Neuronal stem cell (in vitro differentiated cells): ENCODE measurements at places on chromosomes 3 and 15.
A peak's percentile ranks its signal among the peaks of the same experiment; 100 is the strongest.

DNA sequence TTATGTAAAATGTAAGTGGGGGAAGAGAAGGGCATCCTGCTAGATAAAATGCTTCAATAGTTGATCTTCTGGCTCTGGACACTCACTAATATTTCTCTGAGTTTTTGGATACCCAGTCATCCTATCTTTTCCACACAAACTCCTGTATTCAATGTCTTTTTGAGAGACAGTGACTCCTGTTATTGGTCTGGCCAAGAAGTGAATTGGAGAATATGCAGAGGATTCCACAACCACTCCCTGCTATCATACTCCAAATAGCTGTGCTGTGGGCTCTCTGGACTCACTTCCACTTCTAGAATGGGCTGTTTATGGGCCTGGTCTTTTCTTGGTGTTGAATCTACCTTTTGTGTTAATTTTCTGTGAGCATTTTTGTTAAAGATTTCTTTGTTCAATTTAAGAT is 376.8 kb downstream of the NLGN1 start:
- DNase-seq = no peak

GRCh38 chr15:90711418-90711824 is 5.7 kb upstream of the BLM start:
- no peak for DNase-seq

GRCh38 chr3:29314727-29315088 is 33.8 kb downstream of the RBMS3 start:
- no peak for DNase-seq

DNA sequence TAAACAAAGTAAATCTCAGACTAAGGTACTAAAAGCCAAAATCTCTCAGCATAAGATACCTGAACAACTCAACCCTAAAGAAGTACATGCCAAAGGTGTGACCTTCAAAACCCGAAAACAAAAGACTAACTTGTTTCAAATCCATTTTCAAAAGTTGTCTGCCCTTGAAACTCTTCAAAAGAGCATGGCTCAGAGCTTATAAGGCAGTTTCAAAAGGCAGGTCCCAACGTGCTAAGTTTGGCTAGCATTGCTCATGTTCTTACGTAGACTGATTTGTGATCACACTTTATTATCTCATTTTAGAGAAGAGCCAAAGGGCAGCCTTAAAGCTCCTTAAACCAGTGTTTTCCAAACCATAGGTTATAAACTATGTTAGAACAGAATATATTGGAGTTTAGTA is 112.2 kb downstream of the FEZF2 start:
- DNase-seq = no peak

GRCh38 chr15:45431511-45431910 is 53.2 kb upstream of the GATM start:
- no peak for DNase-seq

- DNase-seq = no peak
Measured at GRCh38 chr3:16770792-16771191, 114.0 kb upstream of the PLCL2 start.

DNA sequence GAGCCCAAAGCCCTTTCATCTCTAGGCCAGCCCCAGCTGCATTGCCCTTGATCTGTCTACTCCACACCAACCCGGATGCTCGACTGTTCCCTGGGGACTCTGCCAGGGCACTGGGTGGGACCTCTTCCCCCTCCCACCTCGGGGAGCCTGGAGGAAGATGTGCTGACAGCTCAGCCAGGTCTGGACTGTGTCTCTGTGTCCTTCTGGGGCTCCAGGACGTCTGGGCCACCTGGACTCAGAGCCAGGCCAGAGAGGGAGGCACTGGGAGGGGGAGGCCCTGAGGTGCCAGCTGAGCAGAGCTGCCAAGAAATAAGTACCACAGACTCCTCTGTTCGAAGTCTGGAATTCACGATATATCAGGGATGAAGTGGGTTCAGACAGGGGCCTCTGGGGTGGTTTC is 5.8 kb upstream of the HCN4 start:
- DNase-seq = no peak

DNA sequence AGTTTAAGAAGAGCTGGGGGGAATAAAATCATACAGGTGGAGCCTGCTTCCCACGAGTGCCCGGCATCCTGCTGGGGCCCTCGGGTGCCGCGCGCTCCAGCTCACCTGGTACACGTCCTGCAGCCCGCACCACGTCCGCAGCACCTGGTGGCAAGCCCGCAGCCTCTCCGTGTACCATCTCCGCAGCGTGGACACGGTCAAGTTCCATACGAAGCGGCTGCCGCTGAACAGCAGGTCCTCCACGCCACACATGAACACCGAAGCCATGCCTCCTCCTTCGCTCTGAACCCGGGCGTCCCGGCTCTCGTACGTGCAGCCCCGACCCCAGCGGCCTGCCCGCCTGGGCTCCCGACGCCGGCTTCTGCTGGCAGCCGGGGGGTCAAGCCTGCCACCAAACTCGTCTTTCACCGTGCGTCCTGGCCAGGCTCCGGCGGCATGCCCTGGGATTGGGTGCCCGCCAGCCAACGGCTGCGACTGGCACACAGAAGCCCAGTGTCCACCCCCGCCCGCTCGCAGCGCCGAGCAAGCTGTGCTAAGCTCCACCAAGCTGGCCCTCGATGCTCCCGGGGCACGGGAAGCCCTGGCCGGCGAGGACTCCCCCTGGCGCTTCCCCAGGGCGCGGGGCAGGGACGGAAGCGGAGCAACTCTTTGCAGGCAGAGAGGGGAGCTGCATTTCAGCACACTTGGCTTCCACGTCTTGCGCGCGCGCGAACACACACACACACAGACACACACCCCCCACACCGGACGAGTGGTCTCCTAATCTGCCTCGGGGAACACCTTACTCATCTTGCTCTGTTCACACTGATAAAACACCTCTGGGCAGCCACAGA is at the start of gene FRMD4B:
TSS of gene FRMD4B (minus strand) at position 366 of the 833 bp plus-strand sequence. CDS start at position 267, 99 bp downstream.
- no peak for DNase-seq

DNA sequence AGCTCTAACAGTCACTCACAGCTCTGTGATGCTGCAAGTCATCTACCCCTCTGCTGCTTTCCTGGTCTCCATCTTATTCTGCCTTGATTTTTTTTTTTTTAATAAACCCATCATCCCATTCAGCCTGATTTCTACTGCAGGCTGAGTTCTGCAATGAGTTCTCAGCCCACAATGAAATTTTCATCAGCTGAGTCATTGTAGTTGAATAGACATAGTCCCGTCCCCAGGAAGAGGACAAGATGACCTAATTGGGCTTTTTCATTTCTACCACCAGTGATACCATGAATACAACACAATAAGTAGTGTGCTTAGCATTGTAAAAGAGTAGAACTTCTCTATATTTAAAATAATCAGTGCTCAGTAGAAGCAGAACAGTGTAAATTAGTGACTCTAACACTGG is 59.3 kb downstream of the C3orf85 start:
- no peak for DNase-seq

- DNase-seq = no peak
Measured at GRCh38 chr3:98560911-98561310, 29.1 kb downstream of the GPR15 start.

- DNase-seq = no peak
Measured at GRCh38 chr15:80527961-80528360, 123.8 kb downstream of the ARNT2 start.

- no peak for DNase-seq
Measured at GRCh38 chr15:69914040-69914439, 183.7 kb downstream of the TLE3 start.

DNA sequence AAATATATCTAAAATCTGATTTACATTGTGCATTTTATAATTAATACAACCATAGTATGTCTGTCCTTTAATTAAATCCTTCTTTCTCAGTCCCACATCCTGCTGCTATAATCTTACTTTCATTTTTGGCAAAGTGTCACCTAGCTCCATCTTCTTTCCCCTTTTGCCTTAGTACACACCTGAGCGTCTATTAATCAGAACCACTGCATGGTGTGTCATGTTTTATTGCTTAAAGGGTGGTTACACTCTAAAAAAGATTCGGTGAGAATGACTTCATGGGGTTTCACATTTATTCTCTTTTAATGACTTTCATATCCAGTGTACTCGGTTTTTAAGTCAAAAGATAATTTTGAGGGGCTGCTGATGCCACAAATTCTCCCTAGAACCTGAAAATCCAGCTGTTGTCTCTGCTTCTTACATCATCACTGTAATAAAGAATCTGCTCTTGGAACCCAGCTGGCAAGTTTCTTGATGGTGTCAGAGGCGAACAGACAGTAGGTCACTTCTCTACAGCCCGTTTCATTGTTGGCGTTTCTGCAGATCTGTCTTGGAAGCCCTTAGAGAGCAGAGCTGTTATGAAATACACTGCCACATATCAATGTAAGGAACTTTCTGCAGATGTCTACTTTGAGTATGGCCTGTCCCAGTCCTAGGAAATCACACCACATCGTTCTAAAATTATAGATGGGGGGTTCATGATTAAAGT is 99.7 kb downstream of the TIGIT start:
- no peak for DNase-seq

- no peak for DNase-seq
Measured at GRCh38 chr15:33968224-33968623, at the start of gene CHRM5. TSS of gene CHRM5 (plus strand) at chr15:33968497. CDS start at chr15:34062718, 94,221 bp downstream.

DNA sequence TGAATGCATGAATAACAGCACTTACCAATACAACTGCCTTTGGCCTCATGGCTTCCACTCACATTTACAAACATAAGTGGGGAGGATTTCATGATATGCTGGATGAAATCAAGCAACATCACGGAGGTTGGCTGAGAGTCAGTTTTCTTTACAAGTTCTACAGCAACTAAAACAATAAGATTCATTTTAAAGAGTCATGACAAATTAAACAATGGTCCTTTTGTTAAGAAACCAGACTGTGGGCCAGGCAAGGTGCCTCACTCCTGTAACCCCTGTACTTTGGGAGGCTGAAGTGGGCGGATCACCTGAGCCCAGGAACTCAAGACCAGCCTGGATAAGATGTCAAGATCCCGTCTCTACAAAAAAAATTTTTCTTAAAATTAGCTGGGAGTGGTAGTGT is 12.4 kb downstream of the ATR start:
- no peak for DNase-seq

- DNase-seq = no peak
Measured at GRCh38 chr3:67699882-67700281, 45.5 kb upstream of the SUCLG2 start.

GRCh38 chr3:175911937-175912336 is 1052.8 kb downstream of the NAALADL2 start:
- no peak for DNase-seq

DNA sequence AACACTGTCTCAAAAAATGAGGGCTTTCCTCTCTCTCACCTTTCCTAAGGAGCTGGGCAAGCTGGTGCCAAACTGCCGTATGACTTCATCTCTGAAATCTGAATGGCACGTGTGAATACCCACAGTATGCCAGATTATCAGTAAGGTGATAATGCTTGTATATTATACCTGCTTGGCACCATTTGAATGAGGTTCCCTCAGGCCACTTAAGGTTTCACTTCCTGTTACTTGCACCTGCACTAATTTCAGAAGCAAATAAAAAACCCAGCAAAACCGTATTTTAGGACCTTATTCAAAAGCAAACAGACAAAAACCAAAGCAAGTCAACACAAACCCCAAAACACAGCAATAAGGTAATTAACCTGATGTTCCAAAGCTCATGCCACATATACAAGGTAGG is 19.7 kb downstream of the FOXP1 start:
- no peak for DNase-seq

DNA sequence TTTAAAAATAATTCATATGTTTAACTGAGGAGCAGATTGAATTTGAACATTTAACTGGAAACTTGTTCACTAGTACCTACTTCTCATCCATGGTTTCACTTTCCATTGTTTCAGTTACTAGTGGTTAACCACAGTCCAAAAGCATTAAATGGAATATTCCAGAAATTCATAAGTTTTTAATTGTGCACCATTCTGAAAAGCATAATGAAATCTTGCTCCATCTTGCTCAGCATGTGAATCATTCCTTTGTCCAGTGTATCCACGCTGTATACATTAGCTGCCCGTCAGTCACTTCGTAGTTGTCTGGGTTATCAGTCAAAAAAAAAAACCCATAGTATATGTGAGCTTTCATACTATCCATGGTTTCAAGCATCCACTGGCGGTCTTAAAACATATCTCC is 217.6 kb downstream of the TPRG1 start:
- DNase-seq = no peak

GRCh38 chr3:161284989-161285388 is 63.9 kb downstream of the NMD3 start:
- no peak for DNase-seq

DNA sequence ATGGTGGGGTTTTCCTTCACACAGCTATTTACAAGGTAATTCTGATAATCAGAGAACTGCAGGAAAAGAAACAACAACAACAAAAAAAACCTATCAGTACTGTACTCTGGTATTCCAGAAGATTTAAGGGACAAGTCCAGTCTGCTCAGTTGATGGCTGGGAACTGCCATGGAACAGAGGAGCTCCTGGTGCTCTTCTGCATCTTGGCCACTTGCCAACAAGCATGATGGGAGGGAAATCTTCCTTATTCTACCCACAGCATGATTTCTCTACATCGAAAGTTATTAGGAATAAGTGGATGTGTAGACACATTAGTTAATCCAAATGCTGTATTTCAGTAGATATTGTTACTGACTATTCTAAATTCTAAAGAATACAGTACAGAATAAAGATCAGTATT is 51.7 kb downstream of the RASGRP1 start:
- no peak for DNase-seq

- no peak for DNase-seq
Measured at GRCh38 chr3:123335007-123335670, 113.8 kb downstream of the ADCY5 start.

- DNase-seq = peak; percentile 51
Measured at GRCh38 chr15:95284933-95285421, 1045.5 kb upstream of the NR2F2 start.

GRCh38 chr3:125646581-125646980 is 51.3 kb upstream of the OSBPL11 start:
- no peak for DNase-seq

DNA sequence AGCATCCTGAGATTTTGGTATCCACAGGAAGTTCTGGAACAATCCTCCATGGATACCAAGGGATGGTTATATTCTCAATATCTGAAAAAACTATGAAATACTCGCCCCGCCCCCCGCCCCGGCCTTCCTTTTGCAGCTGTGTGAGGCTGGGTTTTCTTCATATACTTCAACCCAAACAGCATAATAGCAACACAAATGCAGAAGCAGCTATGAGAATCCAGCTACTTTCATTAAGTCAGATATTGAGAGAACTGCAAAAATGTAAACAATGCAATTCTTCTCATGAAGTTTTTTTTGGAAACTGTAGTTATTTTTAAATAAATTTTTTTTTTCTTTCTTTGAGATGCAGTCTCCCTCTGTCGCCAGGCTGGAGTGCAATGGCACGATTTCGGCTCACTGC is 10.9 kb upstream of the IDH2 start:
- no peak for DNase-seq

DNA sequence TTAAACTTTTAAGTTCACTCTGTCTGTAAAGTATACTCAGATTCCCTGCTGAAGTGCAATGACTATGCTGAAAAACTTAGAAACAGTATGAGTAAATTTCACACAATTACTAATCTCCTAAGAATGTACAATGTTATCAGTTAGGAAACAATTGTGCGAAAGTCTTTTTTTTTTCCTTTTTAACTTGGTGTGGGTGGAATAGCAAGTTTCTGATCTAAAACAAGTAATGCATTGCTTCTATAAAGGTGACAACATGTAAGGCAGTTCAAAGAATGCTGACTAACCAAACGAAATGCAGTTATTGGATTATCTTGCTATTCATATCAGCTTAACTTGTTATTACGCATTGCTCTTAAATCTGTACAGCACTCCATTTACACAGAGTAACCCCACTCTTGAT is 19.3 kb upstream of the SLC12A8 start:
- DNase-seq = no peak
